Gastroesophageal sphincter (tissue), 4 donors: ENCODE measurements at places on chromosomes 5 and 9.

GRCh38 chr5:77629509-77630113 lies 8.9 kb downstream of the OTP start:
- ATAC-seq, result no peak

- ATAC-seq, result no peak
Measured at GRCh38 chr5:28301712-28302111, 1263.3 kb upstream of the CDH9 start.

- no peak for ATAC-seq
Measured at GRCh38 chr5:146796911-146797310, 81.6 kb downstream of the PPP2R2B start.

GRCh38 chr5:19910136-19910535 lies 77.9 kb downstream of the CDH18 start:
- ATAC-seq, result no peak

GRCh38 chr5:16459451-16459850 lies 6.1 kb downstream of the ZNF622 start:
- ATAC-seq, result no peak

- ATAC-seq, result no peak
Measured at GRCh38 chr9:61665829-61666228, 476.0 kb downstream of the SPATA31A7 start.

DNA sequence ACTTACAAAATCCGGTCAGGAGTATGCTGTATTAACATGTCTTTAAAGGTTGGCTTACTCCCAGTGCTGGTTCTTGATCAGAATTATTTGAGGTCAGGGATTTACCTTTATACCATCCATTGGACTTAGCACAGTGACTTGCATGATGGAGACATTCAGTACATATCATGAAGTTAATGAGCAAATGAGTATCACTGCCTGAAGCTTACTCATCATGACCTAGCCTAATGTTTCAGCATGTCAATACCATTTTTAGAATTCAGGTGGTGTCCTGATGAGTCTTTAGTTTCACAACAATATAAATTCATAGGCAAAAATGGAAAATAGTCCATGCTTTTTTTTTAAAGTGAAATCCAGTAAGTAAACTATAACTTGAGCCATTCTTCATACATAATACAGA lies 226.0 kb upstream of the C9orf72 start:
- no peak for ATAC-seq

- ATAC-seq, result no peak
Measured at GRCh38 chr9:109039539-109039938, 26.2 kb upstream of the CTNNAL1 start.

GRCh38 chr9:14741369-14741768 lies 18.8 kb upstream of the CER1 start:
- no peak for ATAC-seq

- no peak for ATAC-seq
Measured at GRCh38 chr5:1698589-1699316, 100.9 kb downstream of the MRPL36 start.

- peak; percentile 74 for ATAC-seq
Measured at GRCh38 chr9:107784235-107784958, 294.8 kb upstream of the KLF4 start.

- ATAC-seq, result no peak
Measured at GRCh38 chr5:115333164-115333563, 36.7 kb upstream of the CCDC112 start.

GRCh38 chr5:157116483-157116954 lies 7.7 kb upstream of the HAVCR2 start:
- ATAC-seq, result no peak

DNA sequence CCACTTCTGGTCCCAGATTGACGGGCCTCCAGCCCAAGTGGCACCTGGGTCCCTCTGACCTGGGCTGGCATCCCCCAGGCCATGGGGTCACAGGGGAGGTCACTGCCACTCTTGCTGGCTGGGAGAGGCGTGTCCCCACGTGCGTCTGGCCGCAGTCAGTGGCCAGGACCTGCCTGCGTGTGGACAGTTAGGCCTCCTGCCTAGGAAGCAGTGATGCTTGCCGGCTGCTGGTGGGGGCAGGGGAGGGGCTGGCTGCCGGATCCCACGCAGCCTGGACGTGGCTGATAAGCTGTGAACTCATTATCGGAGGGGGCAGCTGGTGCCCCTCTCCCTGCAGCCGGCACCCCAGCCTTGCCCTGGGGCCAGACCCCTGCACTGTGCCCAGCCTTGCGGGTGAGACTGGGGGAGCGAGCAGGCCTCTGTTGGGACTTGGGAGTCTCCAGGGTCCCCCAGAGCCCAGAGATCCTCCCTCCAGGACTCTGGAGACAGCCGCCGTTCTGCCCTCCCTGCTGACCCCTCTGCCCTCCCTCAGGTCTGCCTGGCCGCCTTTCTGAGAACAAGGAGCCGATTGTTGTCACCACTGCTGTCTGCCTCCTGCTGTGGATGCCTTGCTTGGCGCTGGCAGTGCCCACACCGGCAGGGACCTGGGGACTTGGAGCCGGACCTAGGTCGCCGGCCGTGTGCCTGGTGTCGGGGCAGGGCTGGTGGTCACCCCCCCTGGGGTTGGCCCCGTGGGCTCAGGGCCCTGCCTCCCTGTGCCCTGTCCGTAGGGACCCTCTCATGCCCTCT lies 12.3 kb downstream of the RXRA start:
- ATAC-seq, result no peak

GRCh38 chr5:35320029-35320428 lies 89.7 kb upstream of the PRLR start:
- ATAC-seq, result no peak

DNA sequence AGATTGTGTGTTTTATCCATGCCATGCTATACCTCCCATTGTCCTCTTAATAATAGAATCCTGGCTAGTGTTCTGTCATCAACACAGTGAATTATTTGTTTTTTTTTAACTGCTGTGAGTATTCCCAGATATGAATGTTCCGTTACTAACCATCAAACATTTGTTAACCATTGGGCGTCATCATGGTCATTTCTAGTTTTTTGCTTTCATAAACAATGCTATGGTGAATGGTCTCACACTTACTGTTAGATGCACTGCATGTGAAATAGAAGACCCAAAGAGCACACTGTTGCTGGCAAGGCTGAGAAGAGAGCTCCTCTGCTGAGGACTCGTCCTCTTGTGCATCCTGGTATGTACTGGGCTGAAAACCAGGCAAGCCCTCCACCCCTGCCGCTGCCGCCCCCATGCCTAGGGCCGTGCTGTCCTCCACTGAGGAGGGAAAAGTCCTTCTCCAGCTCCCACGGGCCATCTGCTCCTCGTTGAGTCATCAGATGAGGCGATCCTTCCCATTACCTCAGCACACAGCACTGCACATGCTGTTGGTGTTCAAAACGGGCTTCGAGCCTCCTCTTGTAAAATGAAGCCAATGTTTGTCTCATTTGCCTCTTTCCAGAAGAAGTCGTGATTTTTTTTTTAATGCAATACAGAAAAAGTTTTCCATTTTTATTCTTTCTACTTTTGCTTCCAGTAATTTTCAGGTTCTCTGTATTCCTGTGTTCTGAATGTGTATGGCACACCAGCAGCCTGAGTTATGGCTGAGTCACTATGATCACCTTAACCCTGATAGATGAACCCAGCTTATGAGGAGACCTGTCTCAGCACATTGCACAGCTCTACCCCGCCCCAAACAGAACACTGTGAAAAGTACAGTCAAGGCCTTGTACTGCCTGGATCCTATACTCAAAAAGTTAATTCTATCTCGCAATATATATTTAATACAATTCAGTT lies 219.0 kb downstream of the AOPEP start:
- ATAC-seq, result peak; percentile 70

- ATAC-seq, result no peak
Measured at GRCh38 chr5:174553556-174553955, 170.8 kb upstream of the MSX2 start.

DNA sequence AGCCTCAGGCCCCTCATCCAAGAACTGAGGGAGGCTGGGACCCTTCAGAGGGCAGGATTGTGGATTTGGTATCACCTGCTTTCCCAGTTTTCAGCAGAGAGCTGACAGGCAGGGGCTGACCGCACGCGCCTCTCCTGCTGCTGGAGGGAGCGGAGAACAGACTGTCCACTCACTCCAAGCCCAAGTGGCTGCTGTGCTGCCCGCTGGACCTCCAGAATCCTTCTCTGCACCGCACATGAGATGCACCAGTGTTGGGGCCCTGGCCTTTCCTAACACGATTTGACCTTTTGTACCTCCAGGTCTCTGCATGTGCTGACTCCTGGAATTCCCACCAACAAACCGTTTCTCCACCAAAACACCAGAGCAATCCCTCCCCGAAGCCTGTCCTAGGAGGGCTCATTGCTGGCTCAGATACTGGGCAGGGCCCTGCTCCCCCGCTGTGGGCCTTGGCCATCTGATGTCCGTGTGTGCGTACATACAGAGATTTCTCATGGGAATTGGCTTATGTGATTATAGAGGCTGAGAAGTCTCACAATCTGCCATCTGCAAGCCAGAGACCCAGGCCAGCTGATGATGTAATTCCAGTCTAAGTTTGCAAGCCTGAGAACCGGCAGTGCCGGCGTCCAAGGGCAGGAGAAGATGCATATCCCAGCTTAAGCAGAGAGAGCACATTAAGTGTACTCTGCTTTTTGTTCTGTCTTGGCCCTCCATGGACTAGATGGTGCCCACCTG lies 141.7 kb downstream of the GADD45G start:
- peak; percentile 46 for ATAC-seq

- ATAC-seq, result no peak
Measured at GRCh38 chr9:130142056-130142455, 30.1 kb upstream of the NCS1 start.

- peak; percentile 92 for ATAC-seq
Measured at GRCh38 chr9:123555646-123556045, 199.6 kb downstream of the CRB2 start.

DNA sequence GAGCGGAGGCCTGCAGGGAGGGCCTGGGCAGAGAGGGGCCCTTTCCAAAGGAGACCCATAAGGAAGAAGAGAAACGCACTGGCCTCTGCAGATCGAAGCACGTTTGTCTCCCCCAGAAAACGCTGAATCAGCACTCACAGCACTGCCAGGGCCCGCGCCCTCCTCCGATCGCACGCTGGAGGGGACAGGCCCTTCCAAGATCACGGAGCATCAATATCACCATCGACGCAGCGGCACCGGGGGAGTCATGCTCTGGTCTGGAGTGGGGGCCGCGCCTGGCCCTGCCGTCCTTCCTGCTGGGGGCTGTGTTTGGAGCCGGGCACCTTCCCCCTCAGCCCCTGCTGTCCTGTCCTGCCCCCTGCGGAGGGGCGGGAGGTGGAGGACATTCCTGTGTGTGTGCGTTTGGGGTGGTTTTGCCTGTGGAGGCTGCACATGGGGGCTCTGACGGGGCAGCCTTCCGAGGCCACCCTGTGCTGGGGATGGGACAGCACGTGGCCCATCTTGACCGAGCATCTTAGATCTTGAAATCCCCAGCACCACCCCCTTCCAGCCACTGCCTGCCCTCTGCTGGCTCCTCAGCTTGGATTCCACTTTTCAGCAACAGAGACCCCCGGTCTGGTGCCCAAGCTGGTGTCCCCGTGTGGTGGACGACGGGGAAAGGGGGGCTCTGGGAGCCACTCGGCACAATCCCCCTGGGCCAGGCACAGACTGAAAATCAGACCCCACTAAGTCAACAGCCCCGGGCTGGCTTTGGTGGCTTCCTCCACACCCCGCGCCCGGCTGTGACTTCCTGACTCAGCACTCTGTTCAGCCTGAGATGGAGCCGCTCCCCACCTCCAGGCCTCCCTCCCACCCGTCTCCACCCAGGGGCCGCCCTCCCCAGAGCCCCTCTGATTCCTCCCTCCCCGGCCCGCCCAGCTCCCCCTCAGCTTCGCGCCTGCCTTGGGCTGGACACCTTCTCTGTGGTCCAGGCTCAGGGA lies 8.3 kb downstream of the TMEM250 start:
- ATAC-seq, result no peak

DNA sequence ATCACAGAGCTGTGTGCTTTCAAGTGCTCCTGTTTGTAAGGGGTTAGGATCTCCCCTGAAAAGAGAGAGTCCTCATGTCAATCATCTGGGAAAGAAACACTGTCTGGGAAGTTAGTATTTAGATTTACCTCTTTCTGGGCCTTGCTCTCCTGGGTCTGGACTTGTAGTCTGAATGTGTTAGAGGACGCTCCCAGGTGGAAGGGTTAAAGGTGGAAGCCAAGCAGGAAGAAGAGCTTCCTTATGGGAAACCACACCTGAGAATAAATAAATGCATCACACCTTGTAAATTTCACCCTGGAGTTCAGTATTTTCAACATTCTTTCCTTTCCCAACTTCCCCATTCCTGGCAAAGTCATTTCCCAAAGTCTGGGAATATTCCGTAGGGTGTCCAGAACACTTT lies 1.3 kb downstream of the PLGRKT start:
- no peak for ATAC-seq

GRCh38 chr5:72151169-72151568 lies 43.9 kb downstream of the MAP1B start:
- peak; percentile 56 for ATAC-seq

- no peak for ATAC-seq
Measured at GRCh38 chr9:128226412-128226801, 23.2 kb downstream of the DNM1 start.

- no peak for ATAC-seq
Measured at GRCh38 chr5:180331647-180331950, 21.5 kb downstream of the GFPT2 start.

DNA sequence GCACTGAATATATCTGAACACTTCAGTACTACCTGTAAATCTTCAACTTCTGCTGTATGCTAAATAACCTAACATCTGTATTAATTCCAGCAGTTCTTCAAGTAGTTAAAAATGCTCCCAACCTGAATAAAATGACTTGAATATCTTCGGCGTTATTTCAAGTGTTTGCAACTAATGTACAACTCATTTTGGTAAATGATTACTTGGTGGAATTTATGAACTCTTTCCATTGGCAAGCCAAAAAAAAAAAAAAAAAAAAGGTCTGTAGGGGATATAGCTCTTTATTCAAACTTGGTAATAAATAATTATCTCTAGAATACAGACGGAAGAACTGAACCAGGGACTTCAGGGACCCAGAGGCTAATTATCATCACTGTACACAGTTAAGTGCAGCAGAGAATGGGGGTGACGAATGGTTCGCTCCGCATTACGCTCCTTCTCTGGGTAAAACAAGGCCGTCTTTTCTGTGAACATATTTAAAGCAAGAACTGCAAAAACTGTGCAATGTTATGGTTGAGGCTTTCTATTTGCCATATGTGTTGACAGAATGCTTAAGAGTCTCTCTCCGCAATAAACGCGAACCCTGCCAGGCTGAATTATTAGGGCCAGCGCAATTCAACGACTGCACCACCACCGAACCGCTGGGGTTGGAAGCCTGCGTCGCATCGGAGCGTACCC lies 1.9 kb upstream of the ERBIN start:
- no peak for ATAC-seq

DNA sequence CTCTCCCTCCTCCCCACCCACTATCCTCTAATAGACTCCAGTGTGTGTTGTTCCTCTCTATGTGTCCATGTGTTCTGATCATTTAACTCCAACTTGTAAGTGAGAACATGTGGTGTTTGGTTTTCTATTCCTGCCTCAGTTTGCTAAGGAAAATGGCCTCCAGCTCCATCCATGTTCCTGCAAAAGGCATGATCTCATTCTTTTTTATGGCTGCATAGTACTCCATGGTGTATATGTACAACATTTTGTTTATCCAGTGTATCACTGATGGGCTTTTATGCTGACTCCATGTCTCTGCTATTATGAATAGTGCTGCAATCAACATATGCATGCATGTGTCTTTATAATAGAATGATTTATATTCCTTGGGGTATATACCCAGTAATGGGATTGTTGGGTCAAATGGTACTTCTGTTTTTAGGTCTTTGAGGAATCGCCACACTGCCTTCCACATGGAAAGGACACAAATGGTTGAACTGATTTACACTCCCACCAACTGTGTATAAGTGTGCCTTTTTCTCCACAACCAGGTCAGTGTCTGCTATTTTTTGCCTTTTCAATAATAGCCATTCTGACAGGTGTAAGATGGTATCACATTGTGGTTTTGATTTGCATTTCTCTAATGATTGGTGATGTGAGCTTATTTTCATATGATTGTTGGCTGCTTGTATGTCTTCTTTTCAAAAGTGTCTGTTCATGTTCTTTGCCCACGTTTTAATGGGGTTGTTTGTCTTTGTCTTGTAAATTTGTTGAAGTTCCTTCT lies 96.5 kb upstream of the DAB2 start:
- no peak for ATAC-seq
